ENCODE measurements at places on chromosomes 7 and 10.

GRCh38 chr7:123747620-123748141, 1.1 kb downstream of the WASL start:
- DNase-seq, result peak; percentile 83

DNA sequence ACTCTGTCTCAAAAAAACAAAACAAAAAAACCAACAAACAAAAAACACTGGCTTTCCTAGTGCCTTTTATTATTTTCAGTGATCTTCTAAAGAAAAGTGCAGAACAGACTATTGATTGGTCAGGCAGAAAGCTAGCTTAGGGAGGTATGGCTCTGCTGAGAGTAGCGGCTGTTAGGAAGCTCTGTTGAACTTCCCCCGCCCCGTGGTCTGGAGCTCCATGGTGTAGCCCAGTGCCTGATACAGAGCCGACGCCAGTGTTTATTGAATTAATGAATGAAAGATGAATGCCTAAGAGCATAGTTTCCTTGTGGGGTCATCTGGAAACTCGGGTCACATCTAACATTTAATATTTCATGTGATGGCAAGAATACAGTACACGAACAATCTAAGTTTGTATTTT, 90.5 kb upstream of the ARMC3 start:
- no peak for DNase-seq

GRCh38 chr10:86410542-86411124, 44.0 kb upstream of the GRID1 start:
- peak; percentile 74 for DNase-seq

DNA sequence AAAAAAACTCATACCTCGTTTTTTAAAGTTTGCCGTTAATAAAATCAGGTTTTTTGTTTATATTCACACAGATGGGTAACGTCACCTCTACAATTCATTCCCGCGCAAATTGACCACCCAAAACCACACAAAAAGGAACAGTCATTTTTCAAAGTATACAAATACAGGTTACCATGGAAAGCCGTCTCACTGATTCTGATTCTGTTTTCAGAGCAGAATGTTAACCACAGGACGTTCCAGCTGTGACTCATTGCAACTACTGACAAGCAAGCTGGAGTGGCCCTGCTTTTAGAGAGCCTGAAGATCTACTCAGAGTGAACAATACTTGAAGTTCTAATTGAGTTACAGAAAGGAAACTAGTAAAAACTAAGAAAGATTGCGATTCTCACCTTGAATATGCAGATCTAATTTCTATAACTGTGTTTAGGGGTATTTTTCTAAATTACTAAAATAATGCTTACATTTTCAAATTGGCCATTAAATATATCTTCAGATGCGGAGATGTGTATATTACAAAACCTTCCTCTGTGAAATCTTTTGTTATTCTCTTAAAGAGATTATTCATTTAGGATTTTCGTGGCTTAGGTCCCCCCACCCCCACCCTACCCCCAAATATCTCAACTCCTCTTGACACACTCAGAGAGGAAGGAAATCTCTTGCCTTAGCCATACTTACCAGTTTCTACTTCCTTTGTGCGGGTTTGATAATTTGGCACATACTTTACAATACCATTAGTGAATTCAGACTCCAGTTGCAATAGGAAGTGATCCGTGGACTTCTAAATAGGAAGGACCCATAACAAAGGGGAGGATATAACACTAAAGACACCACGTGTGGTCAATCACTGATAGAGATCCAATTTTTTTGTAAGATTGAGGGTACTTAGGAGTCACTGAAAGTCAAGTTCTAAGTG, 106.0 kb downstream of the CUBN start:
- peak; percentile 97 for DNase-seq

- peak; percentile 3 for DNase-seq
Measured at GRCh38 chr10:98694014-98694413, 247.3 kb upstream of the HPS1 start.

- peak; percentile 58 for DNase-seq
Measured at GRCh38 chr7:144391823-144392255, 11.7 kb downstream of the NOBOX start.

GRCh38 chr10:125773687-125774543, 1.7 kb downstream of the MMP21 start:
- no peak for DNase-seq

GRCh38 chr10:133131734-133132472, 28.1 kb upstream of the KNDC1 start:
- DNase-seq, result no peak

DNA sequence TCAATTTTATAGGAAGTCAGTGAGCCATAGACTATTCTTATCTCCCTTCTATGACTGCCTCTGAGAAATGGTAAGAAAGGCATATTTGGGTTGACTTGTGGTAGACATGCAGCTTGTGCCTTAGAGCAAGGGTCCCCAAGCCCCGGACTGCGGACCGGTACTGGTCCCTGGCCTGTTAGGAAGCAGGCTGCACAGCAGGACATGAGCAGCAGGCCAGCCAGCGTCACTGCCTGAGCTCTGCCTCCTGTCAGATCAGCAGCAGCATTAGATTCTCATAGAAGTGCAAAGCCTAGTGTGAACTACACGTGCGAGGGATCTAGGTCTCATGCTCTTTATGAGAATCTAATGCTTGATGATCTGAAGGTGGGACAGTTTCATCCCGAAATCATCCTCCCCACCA, 180.6 kb downstream of the SND1 start:
- no peak for DNase-seq
